ENCODE measurements at places on chromosomes 5 and 9.

- no peak for DNase-seq
These were observed 28.2 kb downstream of the SLC9A3 start for GRCh38 chr5:496028-496427.

DNA sequence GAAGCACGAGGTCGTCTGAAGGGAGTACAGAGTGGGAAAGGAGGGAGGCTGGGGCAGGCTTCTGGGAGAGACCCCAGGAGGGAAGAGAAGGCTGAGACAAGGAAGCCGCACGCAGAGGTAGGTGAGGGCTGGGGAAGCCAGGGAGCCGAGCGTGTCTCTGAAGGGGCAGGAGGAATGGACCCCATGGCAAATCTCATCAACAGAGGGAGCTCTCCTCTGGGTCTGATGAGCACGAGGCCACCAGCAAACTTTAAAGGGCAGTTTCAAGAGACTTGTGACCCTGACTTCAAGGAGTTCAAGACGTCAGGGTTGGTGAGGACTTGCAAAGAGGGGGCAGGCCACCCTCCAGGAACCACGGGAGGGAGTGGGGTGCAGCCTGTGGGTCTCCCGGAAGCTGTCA lies 326.2 kb upstream of the IRX2 start:
- no peak for DNase-seq

DNA sequence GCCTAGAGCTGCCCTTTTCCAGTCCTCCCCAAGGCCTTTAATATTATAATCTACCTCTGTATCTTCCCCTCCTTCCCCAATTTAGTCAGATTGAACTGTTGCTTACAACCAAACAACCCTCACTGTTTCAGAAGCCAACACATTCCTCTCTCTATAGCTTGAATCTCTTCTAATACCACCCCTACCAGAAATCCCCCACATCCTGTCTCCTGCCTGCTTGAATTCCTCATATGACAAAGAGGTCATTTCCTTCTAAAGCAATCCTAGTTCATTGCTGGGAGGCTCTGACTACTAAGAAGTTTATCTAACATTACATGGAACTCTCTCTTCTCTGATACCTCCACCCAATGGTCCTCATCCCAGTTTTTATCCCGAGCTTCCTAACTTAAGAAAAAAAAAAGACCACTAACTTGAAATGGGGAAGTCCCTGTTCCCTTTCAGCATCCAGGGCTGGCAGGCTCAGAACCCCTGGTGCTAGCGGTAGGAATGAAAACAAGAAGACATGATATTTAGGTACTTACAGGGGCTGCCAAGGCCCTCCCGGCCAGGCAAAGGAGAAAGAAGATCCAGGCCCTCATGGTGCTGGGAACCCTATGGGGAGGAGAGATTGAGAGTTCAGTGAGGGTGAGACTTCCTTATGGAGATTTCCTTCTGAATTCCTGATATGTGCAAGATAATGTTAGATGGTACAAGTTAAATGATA lies 11.0 kb downstream of the SPARC start:
- DNase-seq: no peak

DNA sequence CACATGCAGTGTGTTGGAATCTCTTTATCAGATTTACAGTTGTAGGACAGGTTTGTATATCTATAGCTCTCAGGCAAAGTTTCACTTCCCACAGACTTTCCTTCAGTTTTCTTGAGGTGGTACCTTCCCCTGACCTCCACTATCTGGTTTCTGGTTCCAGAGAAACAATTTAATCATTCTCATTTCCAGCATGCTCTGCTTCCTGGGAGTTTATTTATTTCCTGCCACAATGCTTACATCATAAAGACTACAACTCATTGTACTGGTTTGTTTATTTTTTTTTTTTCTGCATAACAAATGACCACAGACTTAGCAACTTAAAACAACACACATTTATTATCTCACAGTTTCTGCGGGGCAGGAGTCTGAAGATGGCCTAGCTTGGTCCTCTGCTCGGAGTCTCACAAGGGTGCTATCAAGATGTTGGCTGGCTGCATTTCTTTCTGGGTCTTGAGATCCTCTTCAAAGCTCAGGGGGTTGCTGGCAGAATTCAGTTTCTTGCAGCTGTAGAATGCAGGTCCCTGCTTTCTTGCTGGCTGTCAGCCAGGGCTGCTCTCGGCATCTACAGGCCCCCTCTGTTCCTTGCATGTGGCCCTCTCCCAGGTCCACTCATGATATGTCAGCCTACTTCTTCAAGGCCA lies 247.7 kb downstream of the ENC1 start:
- DNase-seq: no peak
